Ovary (tissue), 10 donors: ENCODE measurements at places on chromosomes 4 and X.

DNA sequence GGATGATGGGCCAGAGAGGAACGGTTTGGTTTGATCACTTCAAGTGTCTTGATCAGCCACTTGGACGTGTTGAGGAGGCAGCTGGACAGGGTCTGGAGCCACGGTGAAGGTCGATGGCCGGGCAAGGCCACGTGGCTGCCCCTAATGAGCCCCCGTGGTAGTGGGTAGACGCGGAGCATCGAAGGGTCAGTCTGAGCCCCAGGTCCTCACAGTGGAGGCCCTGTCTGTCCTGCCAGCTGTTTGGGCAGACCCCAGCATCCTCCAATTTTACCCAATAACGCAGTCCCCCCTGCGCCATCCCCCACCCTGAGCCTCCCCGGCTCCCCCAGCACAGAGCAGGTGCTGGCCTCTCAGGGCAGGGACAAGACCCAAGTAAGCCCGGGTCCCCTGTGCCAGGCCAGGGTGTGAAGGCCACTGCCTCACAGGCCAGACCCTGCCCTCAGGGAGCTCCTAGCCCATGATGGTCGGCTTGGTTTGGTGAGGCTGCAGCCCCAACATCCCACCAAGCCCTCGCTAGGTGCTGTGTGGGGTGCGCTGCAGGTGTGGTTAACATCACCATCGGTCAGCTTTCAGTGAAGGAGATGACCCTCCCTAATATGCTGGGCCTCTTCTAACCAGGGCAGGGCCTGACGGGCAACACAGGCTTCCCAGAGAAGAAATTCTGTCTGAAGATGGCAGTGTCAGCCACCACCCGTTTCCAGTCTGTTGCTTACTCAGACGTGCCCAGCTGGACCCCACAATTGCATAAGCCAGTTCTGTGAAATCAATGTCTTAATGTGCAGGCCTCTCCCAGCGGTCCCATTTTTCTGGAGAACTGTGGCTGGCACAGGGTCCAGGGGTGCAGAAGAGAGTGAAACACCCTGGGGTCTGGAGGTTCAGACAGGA, 40.5 kb upstream of the NKX1-1 start:
- DNase-seq: no peak

- no peak for DNase-seq
These were observed 9.3 kb downstream of the ZXDA start for GRCh38 chrX:57900975-57901374.

DNA sequence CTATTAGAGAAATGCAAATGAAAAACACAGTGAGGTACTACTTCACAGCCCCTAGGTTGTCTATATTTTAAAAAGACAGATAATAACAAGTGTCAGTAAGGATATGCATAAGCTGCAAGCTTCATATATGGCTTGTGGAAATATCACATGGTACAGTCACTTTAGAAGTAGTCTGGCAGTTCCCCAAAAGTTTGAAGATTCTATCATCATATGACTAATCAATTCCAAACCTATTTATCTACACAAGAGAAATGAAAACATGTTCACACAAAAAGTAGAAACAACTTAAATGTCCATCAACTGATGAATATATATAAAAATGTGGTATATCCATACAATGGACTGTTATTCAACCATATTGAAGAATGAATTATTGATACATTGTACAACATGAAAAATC, 185.8 kb upstream of the STK26 start:
- no peak for DNase-seq

- no peak for DNase-seq
These were observed 241.4 kb downstream of the FRMPD4 start for GRCh38 chrX:12379671-12380070.

- DNase-seq: no peak
These were observed 47.8 kb upstream of the DUSP21 start for GRCh38 chrX:44795945-44796450.

DNA sequence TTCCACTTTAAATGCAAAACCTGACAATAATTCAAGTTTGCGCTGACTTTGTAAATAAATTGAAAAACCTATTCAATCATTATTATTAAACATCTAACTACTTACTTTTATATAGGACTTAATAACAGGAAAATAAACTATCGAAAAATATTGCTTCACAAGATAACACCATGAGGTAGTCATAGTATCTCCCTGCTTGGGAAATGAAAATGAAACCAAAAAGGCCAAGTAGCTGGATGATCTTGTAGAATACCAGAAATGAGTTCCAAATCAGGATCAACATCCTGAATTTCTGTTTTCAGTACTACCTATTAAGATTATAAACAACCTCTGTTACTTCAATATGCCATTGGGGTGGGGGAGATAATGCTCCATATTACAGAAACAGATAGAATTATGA, 58.9 kb downstream of the CHIC2 start:
- no peak for DNase-seq

- DNase-seq: no peak
These were observed 55.3 kb downstream of the EGF start for GRCh38 chr4:109967798-109968520.

GRCh38 chr4:3655485-3655884, 110.7 kb upstream of the ADRA2C start:
- DNase-seq: no peak

- no peak for DNase-seq
These were observed 333.5 kb downstream of the FBXW7 start for GRCh38 chr4:152202415-152202814.

- DNase-seq: no peak
These were observed 86.4 kb upstream of the SORBS2 start for GRCh38 chr4:185898413-185898812.
